ENCODE measurements at places on chromosomes 5 and 9. TPM values are rescaled to one million over a fixed set of nuclear protein-coding genes. Genes with fewer than 3 reads are reported as not detected.

The NOXA1 gene
- 1.7 TPM for total RNA-seq

The FBLL1 gene
- 0.09 TPM for total RNA-seq

The BTNL8 gene
- total RNA-seq = not detected

The LRRC70 gene
- total RNA-seq = not detected

The MARCOL gene
- not detected for total RNA-seq

The MELK gene
- 78.0 TPM for total RNA-seq

The HIGD2A gene
- 253 TPM for total RNA-seq

The CDK7 gene
- total RNA-seq = 53.9 TPM

Data from A549 treated with Hydrocortisone at 1 μM for 4 hours (cell line).